Stimulated activated CD4-positive, alpha-beta T cell treated with anti-CD3 and anti-CD28 coated beads, Interleukin-4, amount 100 ng/mL, for 4 hours (primary cell): ENCODE measurements at places on chromosomes 5 and 9.

GRCh38 chr5:55927861-55928655 is 66.7 kb downstream of the IL6ST start:
- DNase-seq, result no peak

- DNase-seq, result no peak
These were observed 123.3 kb downstream of the GNAQ start for GRCh38 chr9:77908293-77908692.

DNA sequence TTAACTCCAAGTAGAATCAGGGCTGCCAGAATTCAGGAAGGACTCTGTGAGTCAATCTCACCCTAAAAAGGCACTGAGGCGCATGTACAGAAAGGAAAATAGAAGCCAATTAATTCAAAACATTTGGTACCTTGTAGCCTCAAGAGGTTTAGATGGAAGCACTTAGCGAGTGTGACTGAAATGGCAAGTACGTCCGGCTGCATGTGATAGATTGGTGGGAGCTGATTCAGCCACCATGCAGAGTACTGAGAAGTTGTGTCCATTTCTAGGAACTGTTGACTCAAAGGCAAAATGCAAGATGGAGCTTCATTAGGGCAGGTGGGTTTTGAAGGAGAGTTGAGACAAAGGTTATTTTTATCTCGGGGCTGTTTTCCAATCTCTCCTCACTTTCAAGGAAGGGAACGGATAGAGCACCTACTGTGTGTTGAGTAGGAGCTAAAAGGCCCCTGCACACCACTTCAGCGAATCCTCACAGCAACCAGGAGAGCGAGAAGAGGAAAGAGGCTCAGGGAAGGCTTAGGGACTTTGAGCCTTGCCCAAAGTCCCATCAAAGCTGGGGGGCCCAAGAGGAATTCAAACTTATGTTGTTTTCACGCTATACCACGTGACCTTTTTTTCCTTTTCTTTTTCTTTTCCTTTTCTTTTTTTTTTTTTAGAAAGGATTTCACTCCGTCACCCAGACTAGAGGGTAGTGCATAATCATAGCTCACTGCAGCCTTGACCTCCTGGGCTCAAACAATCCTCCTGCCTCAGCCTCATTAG is 34.6 kb upstream of the CPEB4 start:
- no peak for DNase-seq

DNA sequence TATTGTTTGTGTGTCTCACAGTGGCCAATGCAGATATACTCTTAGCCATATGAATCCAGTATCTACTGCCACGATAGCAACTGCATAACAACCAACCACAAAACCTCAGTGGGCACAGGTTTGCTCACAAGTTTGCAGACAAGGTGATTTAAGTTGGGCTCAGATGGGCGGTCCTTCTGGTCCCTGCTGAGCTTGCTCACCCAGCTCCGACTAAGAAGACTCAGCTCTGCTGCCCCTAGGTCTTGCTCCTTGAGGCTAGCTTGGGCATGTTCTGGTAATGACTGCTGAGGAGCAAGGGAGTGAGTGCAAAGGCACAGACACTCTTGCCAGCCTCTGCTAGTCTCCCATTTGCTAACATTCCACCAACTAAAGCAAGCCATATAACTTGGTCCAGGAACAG is 52.6 kb downstream of the MTX3 start:
- no peak for DNase-seq

- DNase-seq, result no peak
These were observed 6.2 kb downstream of the REEP5 start for GRCh38 chr5:112915831-112916230.

GRCh38 chr5:24767086-24767485 is 122.3 kb upstream of the CDH10 start:
- DNase-seq, result no peak

- no peak for DNase-seq
These were observed 14.5 kb downstream of the PHF19 start for GRCh38 chr9:120862452-120862851.

DNA sequence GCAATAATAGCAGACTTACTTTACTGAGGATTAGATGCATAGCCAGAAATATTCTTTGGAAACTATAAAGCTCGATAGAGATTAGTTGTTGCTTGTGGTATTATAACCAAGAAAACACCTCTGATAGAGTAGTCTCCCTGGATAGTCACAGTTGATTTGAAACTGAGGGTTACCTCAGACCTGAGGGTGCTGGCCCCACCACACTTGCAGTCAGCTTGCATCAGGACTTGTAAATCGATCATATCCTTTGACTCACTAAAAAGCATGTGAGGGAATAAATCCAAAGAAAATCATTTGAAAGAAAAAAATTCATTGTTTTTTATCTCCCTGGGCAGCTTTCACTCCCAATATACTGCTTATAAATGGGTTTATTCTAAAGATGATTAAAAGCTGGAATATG is 39.4 kb downstream of the GALNT12 start:
- no peak for DNase-seq

DNA sequence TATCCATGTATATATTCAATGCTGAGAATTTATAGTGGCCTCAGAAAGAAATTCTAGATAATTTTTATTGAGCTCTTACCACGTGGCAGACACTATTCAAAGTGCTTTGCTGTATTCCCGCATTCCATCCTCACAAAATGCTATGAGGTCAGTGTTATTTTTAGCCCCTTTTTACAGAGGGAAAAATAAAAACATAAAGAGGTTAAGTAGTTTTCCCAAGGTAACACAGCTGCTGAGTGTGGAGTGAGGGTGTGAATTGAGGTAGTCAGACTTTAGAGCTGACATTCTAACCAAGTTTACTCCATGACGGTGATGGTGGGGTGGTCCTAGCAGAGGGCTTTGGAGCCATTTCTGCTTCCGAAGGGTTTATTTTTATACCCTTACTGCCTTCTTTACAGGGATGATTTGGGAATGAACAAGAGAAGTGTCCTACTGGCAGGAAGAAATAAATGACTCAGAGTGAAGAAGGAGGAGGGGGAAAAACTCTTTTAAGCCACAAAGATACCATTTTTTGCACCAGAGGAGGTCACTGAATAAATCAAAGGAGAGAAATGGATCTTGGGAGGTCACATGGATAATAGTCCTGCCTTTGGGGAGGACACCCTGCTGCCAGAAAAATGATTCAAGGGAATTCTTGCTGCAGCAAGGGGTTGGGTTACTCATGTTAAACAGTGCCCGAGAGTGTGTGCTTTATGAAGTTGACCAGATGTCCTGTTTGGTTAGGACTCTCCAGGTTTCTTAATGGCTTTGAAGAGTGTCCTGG is 76.1 kb downstream of the HMHB1 start:
- no peak for DNase-seq

- no peak for DNase-seq
These were observed 216.3 kb downstream of the TTLL11 start for GRCh38 chr9:121876658-121877271.

DNA sequence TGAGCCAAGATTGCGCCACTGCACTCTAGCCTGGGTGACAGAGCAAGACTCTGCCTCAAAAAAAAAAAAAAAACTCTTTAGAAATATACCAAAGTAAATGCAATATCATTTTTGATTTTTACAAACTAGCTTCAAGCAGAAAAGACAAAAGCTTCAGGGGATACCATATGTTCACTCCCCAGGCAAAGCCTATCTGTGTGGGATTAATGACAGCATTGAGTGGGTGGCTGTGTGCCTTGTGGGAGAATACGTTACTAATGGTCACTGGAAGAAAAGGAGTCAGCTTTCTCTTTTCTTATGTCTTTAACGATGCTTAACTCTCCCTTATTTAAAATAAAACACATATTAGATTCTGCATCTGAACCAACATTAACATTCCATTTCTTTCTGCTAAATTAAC is 1.9 kb downstream of the PCA3 start:
- DNase-seq, result no peak
